Activated B cell treated with CpG ODN at 0.5 μM for 24 hours (primary cell): ENCODE measurements at places on chromosomes 4 and X.

- DNase-seq: no peak
These were observed 23.5 kb downstream of the INTS6L start for GRCh38 chrX:135543924-135544323.

- DNase-seq: no peak
These were observed 120.6 kb upstream of the AGA start for GRCh38 chr4:177562859-177563258.

GRCh38 chrX:77749695-77750094, 36.3 kb downstream of the ATRX start:
- no peak for DNase-seq

DNA sequence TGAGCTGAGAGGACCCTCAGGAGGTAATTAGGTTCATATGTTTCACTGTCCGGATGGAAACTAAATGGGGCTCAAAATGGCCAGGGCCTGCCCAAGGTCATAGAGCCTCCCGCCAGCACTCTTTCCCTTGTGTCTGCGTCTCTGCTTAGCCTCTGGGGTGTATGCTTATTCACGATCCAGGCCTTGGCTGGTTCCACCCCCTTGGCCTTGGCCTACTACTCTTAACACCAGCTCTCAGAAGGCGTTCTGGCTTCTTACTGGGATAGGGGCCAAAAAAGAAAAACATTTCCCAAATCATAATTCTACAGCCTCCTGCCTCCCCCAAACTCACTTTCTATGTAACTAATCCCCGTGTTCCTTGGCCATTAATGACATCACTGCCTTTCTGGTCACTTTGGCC, 68.8 kb downstream of the RTL5 start:
- no peak for DNase-seq

DNA sequence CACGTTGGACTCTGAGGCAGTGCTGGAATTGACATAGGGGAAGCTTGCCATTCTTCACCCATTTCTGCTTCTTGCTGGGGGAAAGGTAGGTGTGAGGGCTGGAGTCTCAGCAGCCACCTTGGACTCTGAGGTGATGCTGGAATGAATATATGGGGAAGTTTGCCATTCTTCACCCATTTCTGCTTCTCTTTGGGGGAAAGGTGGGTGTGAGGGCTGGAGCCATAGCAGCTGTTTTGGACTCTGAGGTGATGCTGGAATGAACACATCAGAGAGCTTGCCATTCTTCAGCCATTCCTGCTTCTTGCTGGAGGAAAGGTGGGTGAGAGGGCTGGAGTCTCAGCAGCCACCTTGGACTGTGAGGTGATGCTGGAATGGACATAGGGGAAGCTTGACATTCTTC, 115.1 kb downstream of the CRLF2 start:
- DNase-seq: no peak

DNA sequence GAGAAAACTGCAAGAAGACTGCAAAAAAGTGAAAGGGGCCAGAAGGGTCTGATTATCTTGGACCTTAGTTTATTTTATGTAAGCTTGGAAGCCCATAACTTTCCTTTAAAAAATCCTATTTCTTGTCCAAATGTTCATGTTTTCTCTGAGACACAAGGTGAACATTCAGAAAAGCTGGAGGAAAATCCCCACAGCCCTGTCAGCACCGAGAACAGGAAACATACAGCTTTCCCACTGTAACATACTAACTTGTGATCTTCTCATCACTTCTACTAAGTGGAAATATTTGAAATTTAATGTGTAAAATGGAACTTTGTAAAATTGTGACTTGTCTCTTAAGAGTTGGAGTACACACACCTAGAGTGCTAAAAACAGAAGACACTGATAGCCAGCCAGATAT, 21.3 kb downstream of the GPR174 start:
- no peak for DNase-seq

- DNase-seq: no peak
These were observed 370.3 kb upstream of the NOCT start for GRCh38 chr4:138645289-138645688.

- DNase-seq: peak; percentile 42
These were observed 18.5 kb downstream of the OTUD5 start for GRCh38 chrX:48938721-48939425.

- no peak for DNase-seq
These were observed 1.3 kb downstream of the LCORL start for GRCh38 chr4:18020145-18020670.

GRCh38 chr4:183364025-183364424, 41.8 kb upstream of the CLDN24 start:
- DNase-seq: no peak

DNA sequence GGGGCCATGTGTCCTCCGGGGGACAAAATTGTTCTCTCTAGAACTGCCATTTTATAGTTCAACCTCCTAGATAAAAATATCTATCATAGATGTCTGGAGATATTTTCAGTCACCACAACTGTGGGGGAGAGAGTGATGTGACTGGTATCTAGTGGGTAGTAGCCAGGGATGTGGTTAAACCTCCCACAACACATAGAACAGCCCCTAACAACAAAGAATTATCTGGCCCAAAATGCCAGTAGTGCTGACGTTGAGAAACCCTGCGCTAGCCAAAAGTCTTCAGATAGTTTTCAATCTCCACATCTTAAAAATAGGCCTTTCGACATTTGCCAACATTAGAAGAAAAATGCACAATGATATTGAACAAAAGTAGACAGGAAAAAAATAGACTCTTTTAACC, 19.0 kb upstream of the SUPT20HL2 start:
- no peak for DNase-seq

- no peak for DNase-seq
These were observed 49.8 kb upstream of the C1QTNF7 start for GRCh38 chr4:15378062-15378461.

DNA sequence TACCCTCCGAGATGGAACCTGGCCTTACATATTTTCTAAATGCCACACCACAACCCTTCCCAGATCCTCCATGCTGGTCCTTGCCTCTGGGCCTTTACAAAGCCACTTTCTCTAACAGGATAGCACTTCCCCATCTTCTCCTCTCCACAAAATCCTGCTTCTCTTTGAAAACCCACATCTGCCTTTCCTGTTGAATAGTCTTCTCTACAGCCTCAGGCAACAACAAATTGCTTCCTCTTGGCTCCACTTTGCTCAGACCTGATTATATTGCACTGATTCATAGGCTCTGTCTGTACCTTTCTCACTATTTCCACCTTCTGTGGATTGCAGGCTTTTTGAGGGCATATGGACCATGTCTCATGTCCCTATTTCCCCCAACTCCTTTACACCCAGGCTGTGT, 203.7 kb upstream of the MBNL3 start:
- no peak for DNase-seq

GRCh38 chr4:43339435-43339834, 446.9 kb downstream of the GRXCR1 start:
- DNase-seq: no peak

- DNase-seq: no peak
These were observed 395 bp downstream of the RAB28 start for GRCh38 chr4:13483768-13484121.

- no peak for DNase-seq
These were observed 36.6 kb downstream of the FAM114A1 start for GRCh38 chr4:38904090-38904666.

DNA sequence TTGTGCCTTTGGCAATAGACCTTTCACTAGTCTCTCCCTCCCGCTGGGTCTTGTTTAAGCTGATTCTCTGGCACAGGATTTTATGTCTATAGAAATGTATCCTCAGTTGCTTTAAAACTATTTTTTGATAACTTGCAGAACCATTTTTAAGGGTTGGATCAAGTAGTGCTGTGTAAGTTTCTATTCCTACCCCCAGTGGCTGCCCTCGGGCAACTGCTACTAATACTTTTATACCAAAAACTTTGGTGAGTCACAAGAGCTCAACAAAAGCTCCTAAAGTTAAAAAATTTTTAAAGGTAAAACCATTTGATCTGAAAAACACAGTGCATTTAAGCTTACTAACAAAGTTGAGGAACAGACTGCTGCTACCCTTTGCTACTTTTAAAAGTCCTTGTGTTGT, 1460.6 kb upstream of the PCDH7 start:
- no peak for DNase-seq

- DNase-seq: no peak
These were observed 19.8 kb upstream of the KLF3 start for GRCh38 chr4:38644201-38644600.

- no peak for DNase-seq
These were observed 1.6 kb upstream of the LIN54 start for GRCh38 chr4:83012200-83012686.

DNA sequence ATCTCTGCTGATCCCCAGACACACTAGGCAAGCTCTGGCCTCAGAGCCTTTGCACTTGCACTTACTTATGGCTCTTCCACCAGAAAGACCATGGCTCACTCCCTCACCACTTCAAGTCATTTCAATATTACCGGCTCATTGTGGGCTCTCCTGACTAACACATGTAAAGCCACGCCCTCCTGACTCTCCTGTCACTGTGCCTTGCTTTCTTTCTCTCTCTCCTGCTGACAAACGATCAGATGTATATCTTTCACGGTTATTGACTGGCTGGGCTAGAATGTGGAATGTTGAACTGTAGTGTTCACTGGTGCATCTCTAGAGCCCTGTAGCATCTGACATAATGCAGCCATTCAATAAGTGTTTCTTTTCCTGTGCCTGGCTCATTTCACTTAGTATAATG, 425.1 kb downstream of the RAB28 start:
- DNase-seq: no peak

DNA sequence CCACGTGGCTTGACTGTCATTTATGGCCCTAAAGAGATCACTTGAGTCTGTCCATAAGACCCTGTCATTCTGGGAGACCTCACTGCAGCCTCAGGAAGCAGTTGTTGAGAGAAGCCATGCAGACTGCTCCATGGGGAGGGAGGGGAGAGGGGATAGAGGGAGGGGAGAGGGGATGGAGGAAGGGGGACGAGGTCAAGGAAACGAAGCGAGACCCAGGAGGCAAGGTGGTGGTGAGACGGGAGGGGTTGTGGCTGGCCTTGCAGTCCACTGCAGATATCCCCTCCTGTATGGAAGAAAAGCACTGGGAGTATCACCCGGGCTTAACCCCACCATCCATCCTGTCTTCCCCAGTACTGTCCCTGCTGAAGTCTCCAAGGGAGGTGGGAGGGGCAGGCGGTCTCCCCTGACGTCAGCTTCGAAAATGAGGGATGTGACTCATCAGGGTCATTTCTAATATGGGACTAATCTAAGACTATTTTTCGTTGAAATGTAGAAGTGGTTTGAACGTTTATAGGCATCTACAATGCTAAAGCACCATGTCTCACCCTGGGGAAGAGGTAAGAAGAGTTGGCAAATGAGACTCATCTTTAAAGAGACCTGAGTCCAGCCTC, 5.6 kb downstream of the TMEM255A start:
- no peak for DNase-seq

DNA sequence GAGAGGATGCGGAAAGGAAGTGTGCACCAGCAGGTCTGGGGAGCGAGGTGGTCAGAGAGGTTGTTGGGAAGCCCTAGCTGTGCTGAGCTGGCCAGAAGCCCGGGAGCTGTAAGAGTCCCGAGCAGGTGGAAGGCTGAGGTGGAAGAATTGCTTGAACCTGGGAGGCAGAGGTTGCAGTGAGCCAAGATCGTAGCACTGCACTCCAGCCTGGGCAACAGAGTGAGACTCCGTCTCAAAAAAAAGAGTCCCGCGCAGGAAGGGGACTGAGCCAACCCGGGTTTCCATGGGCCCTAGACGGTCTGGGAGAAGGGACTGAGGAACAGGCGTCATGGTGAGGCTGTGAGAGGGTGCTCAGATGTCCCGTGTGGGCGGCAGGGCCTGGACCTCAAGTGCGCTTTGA, 12.7 kb upstream of the FGFR3 start:
- DNase-seq: no peak

GRCh38 chrX:95733426-95733825, 951.2 kb upstream of the DIAPH2 start:
- no peak for DNase-seq

- DNase-seq: no peak
These were observed 316.7 kb upstream of the IGFBP7 start for GRCh38 chr4:57426779-57427395.

GRCh38 chr4:1191621-1192020, 19.2 kb upstream of the SPON2 start:
- peak; percentile 5 for DNase-seq

DNA sequence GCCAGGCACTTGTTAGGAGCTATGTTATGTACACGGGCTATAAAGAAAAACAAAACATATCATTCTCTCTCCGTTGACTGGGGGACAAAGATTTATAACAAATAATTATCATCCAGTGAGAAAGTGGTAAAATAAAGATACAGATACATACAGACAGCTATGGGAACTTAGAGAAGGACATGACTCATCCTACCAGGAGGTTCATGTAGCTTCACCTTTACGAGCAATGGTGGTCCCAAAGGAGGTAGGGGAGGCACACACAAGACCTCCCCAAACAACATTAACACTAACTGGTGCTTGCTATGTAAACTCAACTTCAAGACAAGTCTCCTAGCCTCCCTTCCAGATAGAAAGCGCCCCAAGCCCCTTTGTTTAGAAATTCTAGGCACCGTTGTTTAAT, 8.9 kb downstream of the AMBN start:
- DNase-seq: no peak

DNA sequence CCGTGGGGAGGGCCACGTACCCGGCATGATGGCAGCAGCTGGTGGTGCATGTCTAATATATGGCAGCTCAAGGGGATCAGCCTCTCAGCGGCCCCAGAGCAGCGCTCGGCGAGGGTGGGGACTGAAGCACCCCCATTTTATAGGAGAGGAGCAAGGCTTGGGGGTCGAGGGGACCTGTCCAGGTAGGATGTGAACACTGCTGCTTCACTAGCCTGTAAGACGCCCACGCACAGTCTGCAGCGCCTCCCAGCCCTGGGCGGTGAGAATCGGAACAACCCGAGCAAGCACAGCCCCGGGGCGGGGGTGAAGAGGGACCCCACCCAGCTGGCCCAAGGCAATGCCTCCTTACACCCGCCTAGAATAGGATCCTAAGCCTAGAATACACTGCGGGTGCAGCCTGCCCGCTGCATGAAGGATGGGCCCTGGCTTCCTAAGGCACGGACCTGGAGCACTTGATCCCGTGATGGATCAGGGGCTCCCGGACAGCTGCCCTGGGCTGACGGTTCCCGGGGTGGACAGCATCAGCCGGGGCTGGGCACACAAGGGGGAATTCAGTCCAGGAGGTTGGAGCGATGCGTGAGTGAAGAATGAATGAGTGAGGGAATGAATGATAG, 17.6 kb downstream of the ADRA2C start:
- DNase-seq: no peak

DNA sequence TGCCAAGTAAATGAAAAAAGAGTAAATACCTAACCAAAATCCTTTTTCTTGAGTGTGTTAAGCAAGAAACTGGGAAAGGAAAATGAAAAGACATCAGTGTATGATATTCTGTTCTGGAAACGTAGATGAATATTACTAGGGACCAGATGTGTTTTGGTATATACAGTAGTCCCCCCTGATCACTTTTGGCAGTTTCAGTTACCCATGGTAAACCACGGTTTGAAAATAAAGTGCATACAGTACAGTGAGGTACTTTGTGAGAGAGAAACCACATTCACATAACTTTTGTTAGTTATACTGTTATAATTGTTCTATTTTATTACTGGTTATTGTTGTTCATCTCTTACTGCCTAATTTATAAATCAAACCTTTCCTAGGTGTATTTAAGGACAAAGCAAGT, 250.9 kb downstream of the TENM3 start:
- DNase-seq: no peak

GRCh38 chr4:31187979-31188378, 467.8 kb downstream of the PCDH7 start:
- DNase-seq: no peak
